ENCODE measurements at places on chromosomes 7 and 10. TPM values are rescaled to one million over a fixed set of nuclear protein-coding genes. Genes with fewer than 3 reads are reported as not detected.

GRCh38 chr7:154996756-154997155 is 6.2 kb downstream of the PAXIP1 start:
- no peak for DNase-seq

GRCh38 chr10:51487576-51487975 is 211.8 kb downstream of the CSTF2T start:
- DNase-seq, result no peak

DNA sequence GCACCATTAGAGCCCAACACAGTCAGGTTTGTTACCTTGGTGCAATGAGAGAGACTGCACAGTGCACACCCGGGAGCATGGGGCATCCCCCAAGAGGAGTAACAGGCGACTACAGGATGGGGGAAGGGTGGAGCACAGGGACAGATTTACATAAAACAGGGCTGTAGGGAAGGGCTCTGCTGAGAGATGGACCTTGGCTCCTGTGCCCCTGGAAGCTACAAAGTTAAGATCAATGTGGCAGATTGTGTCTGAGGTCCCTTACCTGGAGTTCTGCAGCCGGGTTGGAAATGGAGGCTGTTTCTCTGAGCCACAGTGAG is 13.7 kb upstream of the SLC18A3 start:
- DNase-seq, result no peak

TMEM213 gene
- total RNA-seq, result not detected

GPR146 gene
- total RNA-seq, result 2.2 TPM

GRCh38 chr7:47666164-47666862 is 84.4 kb upstream of the TNS3 start:
- DNase-seq, result no peak

DNA sequence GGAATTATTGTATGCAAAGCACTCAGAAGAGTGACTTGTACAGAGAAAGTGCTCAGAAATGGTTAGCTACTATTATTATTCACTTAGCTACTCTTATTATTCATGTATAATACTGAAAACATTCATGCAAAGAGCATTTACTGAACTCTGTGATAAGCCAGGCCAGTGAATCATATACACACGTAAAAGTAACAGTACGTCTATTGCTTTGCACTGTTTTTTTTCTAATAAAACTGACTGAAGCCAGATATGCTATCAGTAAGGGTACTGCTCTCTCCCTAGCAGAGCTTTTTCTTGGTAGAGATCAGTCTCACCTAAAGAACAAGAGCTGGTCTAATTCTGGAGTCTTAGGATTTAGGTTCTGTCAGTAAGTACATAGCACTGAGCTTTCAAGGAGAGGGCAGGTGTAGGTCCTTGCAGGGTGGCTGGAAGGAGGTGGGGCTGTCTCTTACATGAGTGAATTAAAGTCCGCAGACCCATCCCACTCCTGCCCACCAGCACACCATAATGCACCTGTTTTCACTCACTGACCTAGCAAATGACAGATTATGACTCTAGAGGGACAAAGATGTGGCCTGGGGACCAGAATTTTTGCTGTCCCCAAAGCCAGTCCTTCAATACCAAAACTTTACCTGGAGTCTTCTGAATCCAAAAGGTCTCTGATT is 145.9 kb downstream of the ARID5B start:
- DNase-seq, result no peak

EBLN1 gene
- not detected for total RNA-seq

GRCh38 chr7:83796760-83797159 is 147.8 kb upstream of the SEMA3E start:
- DNase-seq, result no peak

DNA sequence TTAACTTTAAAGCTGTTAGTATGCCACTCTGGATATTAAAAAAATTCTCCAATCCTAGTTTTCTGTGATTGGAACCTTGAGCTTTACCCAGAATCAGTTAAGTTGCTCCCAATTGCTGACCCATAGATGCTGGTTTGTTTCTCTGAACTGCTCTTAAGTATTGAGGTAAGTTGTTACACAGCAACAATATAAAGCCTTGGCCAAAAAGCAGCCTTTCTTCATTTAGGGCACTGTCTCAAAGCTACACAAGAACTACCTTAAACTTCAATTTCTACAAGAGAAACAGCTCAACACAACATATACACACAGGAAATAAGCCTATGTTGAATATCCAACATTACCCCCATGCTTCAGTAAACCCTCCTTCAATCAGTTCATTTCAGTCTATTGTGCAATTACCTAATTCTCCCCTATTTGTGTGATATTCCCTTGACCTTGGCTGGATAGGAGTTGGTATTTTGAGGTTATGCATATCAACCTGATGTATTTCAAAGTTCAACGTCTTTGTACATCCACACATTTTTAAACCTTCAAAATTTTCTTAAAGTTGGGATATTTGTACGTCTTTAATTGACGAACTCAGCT is 11.5 kb downstream of the HNRNPA2B1 start:
- no peak for DNase-seq

CABCOCO1 gene
- not detected for total RNA-seq

C10orf53 gene
- not detected for total RNA-seq

IGFBP1 gene
- not detected for total RNA-seq

DNA sequence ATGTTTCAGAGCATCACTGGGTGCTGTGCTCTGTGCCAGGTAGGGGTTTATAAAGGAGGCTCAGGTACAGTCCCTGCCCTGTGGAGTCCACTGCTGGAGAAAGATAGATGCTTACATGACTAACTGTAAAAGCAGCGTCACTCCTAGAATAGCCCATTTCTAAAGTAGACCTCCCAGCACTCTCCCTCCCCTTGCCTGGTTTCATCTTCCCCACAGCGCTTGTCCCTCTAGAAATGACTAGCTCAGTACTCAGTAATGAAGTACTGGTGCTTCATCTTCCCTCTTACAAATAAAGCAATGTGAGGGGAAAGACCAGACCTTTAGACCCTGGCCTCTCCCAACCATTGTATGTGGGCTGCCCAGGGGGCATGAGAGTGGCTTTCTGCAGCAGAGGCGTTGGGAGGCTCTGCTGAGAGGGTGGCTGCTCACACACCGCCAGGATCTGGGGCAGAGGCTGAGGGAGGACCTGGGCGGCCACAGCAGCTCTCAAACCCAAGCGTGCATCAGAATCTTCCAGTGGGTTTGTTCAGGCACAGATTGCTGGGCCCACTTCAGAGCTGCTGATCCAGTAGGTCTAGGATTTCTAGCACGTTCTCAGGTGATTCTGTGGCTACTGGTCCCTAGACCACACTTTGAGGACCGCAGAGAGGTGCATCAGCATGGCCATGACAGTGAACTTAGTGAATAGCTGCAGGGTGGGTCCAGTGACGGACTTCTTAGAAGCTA is 110.3 kb upstream of the ANLN start:
- no peak for DNase-seq

DNA sequence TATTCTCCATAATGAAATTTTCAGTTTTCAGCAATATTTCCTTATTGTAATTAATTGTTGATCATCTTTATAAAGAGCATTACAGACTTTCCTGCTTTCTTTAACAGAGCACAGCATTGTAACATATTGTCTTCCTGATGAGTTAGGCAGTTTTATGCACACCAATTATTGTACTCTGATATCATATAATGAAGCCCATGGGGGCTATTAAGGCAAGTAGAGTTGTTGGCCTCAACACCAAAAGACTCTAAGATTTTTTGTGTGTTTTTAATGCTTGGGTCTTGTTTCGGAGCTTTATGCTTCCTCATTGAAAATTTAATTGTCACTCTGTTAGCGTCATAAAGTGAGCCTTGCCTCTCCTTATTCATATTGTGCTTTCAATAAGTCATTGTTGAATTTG is 49.2 kb upstream of the ARID5B start:
- DNase-seq, result no peak

- DNase-seq, result no peak
Observed at GRCh38 chr7:26937939-26938623, 73.7 kb upstream of the SKAP2 start.
